C1 segment of cervical spinal cord (tissue), 14 donors: ENCODE measurements at places on chromosomes 5 and 9.

DNA sequence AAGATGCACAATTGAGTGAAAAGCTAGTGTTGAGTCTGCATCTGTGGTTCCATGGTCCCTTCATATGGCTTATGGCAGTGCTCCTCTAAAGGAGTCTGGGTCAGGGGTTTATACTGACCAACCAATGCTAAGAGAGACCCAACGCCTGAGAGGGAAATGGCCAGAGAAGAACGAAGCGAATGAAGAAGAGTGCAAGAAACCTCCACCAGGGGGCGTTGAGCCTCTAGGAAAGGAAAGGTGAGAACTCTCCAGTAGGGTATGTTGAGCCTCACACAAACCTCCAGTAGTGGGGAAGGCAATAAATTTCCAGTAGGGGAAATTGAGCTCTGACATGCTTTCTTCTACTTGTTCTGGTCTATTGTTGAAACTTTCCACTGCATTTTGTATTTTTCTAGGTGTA is 470.6 kb downstream of the PRDM9 start:
- no peak for DNase-seq

GRCh38 chr5:179339996-179340395 is 5.3 kb downstream of the ADAMTS2 start:
- no peak for DNase-seq

DNA sequence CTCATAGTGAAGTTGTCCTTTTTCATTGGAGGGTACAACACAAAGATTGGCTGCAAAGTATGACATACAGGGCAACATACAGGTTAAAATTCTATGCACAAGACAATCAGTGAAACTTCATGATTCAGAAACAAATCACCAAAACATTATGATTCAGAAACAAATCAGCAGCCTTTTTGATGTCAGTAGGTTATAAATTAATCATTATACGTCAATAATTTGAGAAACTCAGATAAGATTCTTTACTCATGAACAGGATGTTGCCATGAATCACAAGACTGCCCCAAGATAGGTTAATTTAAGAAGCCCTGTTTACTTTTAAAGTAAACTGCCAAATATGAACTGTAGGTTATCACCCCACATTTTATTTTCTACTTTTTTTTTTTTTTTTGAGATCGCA is 62.2 kb upstream of the IL33 start:
- DNase-seq: no peak

DNA sequence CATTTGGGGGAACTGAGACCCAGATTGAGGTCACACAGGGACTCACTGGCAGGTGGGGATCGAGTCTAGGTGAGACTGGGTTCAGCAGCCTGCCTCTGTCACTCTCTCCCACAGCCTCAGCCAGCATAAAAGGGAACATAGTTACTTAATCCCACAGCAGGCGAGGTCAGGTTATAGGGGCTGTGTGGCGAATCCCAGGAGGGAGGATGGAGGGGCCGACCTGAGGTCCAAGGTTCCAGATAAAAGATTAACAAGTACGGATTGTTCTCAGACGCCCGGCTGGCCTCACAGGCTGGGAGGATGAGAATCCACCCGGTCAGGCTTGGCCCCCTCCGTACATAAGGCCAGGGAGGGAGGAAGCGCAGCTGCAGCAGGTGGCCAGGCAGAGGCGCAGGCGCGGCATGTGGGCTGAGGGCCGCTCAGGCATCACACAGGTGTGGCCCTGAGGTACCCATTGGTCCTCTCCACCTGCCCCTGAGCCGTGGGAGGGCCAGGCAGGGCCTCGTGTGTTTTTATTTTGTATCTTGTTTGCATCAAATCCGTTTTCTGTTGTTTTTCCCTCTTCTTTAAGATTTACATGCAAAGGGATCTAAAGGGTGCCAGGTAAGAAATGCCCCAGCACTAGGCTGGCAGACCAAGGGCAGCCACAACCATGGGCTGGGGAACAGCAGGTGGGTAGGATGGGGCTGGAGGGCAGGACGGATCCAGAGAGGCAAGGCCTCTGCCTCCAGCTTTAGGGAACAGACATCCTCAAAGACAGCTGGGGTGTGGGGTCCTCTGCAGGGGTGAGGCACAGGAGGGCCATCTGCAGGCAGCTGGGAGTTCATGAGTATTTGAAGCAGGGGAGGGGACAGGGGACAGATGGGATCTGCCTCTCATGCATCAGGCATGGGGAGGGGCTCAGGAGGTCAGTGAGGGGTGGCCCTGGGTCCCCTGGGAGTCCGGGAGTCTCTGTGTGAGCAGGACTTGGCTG is 3.6 kb downstream of the SUSD3 start:
- no peak for DNase-seq

DNA sequence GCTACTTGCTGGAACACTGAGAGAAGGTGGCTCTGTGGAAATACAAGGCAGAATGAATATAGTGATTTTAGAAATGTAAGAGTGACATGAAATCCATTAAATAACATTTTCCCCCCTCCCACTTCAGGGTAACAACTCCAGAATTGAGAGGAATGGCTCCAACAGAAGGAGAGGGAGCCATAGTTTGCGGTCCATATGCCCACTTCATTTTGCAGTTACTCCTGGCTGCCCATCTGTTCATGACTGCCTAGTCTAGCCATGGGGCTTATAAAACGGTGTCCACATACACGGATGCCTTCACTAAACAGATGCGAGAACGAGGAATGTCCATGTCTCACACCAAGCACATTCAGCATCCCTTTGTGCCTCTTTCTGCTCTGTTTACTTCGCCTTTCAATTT is 186.7 kb downstream of the TMEM38B start:
- no peak for DNase-seq

- no peak for DNase-seq
Observed at GRCh38 chr5:154520861-154521453, 42.9 kb upstream of the HAND1 start.

DNA sequence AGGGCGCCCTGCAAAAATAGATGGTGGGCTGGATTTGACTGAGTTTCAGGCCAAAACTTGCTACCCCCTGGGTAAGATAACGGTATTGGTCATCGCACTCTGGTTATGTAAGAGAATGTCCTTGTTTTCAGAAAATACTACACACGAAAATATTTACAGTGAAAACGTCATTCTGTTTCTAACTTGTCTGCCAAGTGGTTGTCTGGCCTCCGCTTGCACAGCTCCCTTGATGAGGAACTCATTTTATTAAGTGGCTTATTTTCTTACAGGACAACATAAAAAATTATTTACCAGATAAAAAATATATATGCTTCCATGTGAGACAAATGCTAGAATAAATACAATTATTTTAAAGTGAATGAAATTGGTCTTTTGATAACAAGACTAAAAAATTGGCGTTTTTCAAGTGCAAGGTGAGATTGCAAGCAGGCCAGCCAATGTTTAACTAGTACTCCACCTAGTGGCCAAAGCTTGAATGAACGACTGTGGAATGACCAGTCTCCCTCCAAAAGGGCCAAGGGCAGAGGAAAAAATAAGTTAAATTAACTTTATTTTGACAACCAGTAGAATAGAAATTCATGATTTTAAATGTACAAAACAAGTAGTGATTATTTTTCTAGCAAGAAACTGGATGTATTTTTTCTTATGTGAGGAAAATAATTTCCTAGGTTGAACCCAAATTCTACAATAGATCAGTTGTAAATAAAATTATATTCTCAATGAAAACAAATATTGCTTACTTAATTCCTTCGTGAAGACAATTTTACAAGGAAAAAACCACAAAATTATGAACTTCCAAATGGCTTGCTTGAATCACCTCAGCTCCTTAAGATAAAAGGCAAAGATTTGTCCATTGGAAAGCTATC is 93.2 kb downstream of the ZFAND5 start:
- DNase-seq: no peak

GRCh38 chr5:39076757-39077728 is 2.8 kb upstream of the RICTOR start:
- no peak for DNase-seq

- no peak for DNase-seq
Observed at GRCh38 chr9:129323376-129323998, 145.4 kb upstream of the IER5L start.

GRCh38 chr5:140806834-140807775 is at the start of gene PCDHA4:
Gene PCDHA4, plus strand, starts transcription at chr5:140807068.
- no peak for DNase-seq

DNA sequence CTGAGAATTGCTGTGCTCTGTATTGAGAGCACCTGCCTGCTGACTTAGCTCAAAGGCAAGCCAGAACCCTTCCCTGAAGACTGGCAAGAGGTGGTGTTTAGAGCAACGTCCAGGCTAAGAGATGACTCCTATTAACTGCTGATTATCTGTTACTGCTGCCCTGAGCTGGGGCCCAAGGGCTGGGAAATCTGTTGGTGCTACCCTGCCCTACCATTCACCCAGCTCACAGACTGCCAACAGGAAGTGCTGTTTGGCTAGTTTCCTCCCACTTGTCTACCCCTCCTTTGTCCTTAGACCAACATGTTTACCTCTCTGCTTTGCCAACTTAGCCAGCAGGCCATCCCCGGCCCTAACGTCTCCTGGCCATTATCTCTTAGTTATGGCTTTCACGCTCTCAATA is 6.9 kb downstream of the RAB24 start:
- no peak for DNase-seq

DNA sequence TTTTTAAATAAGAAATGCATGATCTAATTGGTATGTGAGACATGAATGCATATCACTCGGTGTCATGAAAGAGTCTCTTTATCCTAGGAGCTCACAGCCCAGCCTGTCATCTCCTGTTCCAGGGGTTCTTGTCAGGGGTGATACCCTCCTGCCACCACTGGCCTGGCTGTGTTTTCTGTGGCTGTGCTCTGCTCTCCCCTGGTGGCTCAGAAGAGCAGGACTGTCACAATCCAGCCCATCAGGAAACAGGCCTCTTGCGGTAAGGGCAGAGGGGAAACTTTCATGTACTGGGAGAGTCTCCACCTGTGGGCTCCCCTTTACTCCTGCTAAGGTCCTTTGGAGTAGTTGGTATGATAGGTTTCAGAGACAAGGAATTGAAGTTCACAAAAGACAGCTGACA is 240.2 kb upstream of the GLRA1 start:
- DNase-seq: no peak

GRCh38 chr9:137273611-137274320 is 3.8 kb upstream of the TOR4A start:
- no peak for DNase-seq

DNA sequence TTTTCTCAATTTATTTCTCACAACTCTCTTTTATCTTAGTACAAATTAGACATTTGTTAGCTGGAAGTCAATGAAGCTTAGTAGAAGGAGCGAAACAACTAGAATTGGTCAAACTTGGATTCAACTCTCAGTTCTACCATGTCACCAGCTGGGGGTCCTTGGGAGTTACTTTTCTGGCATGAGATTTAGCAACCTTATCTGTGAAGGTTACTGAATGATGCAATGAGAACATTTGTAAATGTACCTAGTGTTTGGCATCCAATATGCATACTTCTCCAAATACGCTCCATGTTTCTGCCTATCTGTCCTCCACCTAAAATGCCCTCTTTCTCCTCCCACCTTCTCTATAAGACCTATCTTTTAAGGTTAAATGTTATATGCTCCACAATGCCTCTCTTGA is 6.3 kb downstream of the HNRNPA0 start:
- no peak for DNase-seq

DNA sequence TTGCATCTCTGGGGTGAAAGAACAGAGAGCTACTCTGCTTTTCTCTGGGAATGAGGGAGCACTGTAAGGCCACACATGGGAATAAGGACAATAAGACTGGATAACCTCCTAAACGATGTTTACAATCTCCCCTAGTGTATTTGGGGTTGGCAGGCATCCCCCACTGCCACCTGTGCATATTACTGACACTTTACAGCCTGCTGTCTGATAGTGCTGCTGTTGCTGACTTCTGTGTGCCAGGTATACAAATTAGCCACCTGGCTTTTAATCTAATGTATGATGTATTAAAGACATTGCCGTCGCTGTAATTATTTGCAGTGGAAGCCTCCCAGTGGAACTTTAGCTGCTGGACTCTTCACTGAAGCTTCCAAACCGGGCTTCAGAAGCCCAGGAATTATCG is 4.4 kb upstream of the SHISAL2B start:
- DNase-seq: no peak

GRCh38 chr5:7495131-7495517 is 99.2 kb downstream of the ADCY2 start:
- no peak for DNase-seq

DNA sequence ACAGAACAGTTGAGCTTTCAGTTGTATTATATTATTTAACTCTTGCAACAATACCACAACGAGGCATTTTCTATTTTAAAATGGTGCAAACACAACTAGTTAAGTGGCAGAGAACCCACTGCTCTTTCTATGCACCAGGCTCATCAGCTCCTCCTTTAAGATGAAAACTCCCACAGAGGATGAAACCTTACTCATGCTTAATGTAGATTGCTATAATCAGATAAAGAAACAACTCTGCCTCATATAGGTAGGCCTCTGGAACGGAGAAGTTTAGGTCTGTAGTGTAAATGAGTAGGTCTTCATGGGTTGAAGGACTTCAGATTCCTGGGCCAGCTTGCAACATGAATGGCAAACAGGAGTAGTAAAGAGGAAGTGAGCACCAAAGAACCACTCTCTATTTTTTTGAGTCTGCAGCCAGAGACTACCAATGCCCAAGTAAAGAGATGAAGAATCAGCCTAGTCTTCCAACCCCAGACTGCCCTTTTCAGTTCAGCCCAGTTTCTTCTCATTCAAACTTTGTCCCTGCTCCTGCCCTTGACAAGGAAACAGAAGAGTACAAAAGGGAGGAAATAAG is 33.9 kb downstream of the HACD4 start:
- DNase-seq: no peak

DNA sequence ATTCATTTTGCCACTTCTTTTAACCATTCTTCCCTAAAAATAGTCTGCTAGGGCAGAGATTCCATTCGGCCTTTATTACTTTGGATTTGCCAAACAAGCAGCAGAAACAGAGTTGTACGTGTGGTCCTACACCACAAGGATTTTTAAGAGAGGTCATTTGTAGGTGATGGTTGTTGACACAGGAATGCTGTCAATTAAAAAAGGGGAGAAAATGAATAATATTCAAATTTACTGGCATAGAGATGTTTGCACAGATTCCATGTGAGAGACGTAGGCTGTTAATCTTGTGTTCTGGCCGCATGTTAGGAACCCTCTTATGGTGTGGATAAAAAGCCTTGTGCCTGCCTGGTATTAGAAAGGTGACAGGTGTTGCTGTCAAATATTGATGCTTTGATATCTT is 34.9 kb downstream of the TRIO start:
- DNase-seq: no peak

DNA sequence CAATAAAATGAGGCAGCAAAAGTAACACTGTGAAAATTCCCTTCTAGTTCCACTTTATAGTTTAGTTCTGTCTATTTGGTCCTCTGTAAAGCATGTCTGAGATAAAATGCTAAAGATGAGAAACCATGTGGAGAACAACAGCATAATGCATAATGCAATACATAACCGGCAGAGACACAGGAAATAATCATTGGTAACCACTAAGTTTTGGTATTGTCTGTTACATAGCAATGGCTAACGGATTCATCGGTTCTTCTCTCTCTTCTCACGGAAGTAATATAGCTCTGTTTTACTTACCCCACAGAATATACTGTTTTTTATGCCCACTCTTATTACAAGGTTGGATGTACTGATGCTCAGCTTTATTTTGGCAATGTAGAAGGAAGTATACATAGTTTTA is 158.9 kb downstream of the FAM174A start:
- DNase-seq: no peak
